Psoas muscle (tissue), 8 donors: ENCODE measurements at places on chromosomes 5 and 9. TPM values are rescaled to one million over a fixed set of nuclear protein-coding genes. Genes with fewer than 3 reads are reported as not detected.

Gene DMRT3
- not detected for total RNA-seq

Gene PCDHA6
- not detected for total RNA-seq

Gene TRPM3
- total RNA-seq: 0.16 TPM

DNA sequence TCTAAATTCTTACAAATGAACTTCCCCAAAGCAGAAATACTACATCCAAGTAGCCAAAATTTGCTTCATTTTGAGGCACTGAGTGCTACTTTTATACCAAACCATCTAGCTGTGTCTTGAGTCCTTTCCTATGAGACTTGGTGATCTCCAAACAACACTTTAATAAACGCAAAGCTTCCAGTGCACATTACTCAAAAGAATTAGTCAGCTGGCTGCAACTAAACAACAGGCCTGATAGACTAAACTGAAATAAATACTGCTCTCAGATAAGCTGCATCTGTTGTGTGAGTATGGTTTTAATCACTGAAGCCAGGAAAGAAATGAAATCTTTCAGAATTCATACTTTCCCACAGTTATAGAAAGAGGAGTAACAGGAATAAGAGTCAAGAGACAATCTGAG, 80.3 kb downstream of the VCAN start:
- no peaks in the 10 kb centered on the region for H3K36me3 ChIP-seq
- no peaks in the 10 kb centered on the region for H3K27me3 ChIP-seq
- no peak for DNase-seq
- no peaks in the 10 kb centered on the region for H3K4me1 ChIP-seq
- H3K4me3 ChIP-seq: no peak overlapping the region

- H3K4me1 ChIP-seq: no peaks in the 10 kb centered on the region
- no peak overlapping the region for H3K4me3 ChIP-seq
- H3K27me3 ChIP-seq: peaks cover 2% of the 10 kb centered on the region
- no peak for DNase-seq
- H3K27ac ChIP-seq: no peak overlapping the region
Measured at GRCh38 chr9:37374892-37375291, 47.6 kb upstream of the GRHPR start.

GRCh38 chr9:107907715-107908114, 418.1 kb upstream of the KLF4 start:
- H3K27me3 ChIP-seq: no peaks in the 10 kb centered on the region
- H3K27ac ChIP-seq: no peak overlapping the region
- no peak overlapping the region for H3K4me3 ChIP-seq
- no peak for DNase-seq

- H3K27me3 ChIP-seq: no peaks in the 10 kb centered on the region
- H3K36me3 ChIP-seq: no peaks in the 10 kb centered on the region
- no peak for DNase-seq
- no peak overlapping the region for H3K4me3 ChIP-seq
Measured at GRCh38 chr9:81964218-81965171, 21.2 kb downstream of the SPATA31D3 start.

- no peak overlapping the region for H3K4me3 ChIP-seq
- DNase-seq: no peak
- H3K27me3 ChIP-seq: no peaks in the 10 kb centered on the region
- no peaks in the 10 kb centered on the region for H3K36me3 ChIP-seq
Measured at GRCh38 chr9:70400107-70400892, 14.2 kb downstream of the KLF9 start.

DNA sequence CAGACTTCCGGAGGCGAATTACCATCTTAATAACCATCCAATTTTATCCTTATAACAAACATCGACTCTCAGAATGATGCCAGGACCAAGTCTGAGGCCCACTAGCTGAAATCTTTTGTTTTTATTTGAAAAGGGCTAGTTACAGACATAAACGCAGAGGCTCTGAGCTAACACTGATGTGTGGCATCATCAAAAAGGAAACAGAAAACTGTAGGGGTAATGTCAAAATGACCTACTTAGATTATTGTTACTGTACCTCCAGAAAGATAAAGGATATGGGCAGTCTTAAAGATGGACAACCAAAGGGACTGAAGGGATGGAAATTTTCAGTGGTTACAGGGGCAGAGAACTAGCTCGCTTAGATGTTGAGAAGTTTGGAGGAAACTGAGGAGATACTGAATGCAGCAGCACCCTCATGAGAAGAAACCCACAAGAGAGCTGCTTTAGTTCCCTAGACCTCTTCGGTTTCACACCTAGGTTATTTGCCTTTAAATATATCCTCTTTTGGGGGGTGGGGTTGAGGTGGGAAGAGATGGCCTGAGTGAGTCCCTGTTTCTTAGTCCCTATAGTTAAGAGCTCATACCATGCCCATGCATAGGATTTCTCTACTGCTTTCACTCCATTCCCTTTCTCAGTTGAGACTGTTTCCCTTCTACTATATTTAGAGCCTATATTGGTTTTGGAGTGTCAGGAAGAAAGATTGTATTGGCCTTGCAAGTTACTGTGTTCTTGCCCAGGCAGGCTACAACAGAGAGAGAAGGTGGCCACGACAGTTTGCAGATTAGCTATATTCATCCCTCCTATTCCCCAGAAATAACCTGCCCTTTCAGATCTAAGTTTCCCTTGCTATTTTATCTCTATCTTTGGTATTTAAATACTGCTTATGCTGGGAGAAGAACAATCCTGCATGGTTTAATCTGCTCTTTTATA, 320.4 kb upstream of the EFNA5 start:
- DNase-seq: no peak
- no peaks in the 10 kb centered on the region for H3K36me3 ChIP-seq
- H3K4me3 ChIP-seq: no peak overlapping the region
- H3K4me1 ChIP-seq: no peaks in the 10 kb centered on the region
- H3K27me3 ChIP-seq: no peaks in the 10 kb centered on the region

- no peak overlapping the region for H3K27ac ChIP-seq
- no peaks in the 10 kb centered on the region for H3K27me3 ChIP-seq
- peaks cover 39% of the 10 kb centered on the region for H3K4me1 ChIP-seq
- DNase-seq: no peak
- no peak overlapping the region for H3K4me3 ChIP-seq
- peaks cover 20% of the 10 kb centered on the region for H3K36me3 ChIP-seq
Measured at GRCh38 chr9:104895572-104895971, 32.4 kb downstream of the ABCA1 start.

DNA sequence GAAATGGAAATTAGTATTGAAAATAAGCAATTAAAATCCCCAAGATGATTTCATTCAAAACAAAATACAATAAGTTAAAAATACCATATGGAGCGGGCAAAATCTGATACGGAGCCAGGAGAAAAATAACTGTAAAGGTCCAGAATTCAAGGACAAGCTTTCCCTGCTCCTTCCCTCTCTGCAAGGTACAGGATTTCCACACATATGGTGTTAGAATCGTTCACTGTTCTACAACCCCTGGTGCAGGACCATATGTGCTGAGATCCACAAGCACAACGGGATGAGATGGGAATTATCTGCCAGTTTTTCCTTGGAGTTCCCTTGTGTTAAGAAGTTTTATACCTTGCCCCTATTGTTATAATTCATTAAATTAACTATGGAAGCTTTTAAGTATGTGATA, 94.7 kb upstream of the DMAC1 start:
- H3K4me1 ChIP-seq: no peaks in the 10 kb centered on the region
- DNase-seq: no peak
- no peak overlapping the region for H3K4me3 ChIP-seq
- no peak overlapping the region for H3K27ac ChIP-seq

- DNase-seq: no peak
- H3K27ac ChIP-seq: no peak overlapping the region
- no peak overlapping the region for H3K4me3 ChIP-seq
- H3K4me1 ChIP-seq: no peaks in the 10 kb centered on the region
Measured at GRCh38 chr5:111469903-111470302, 42.4 kb downstream of the STARD4 start.

- H3K4me3 ChIP-seq: no peak overlapping the region
- H3K27me3 ChIP-seq: no peaks in the 10 kb centered on the region
- peaks cover 58% of the 10 kb centered on the region for H3K4me1 ChIP-seq
- peak overlapping the region; percentile 55 for H3K27ac ChIP-seq
Measured at GRCh38 chr5:6458833-6459232, 10.2 kb downstream of the UBE2QL1 start.

DNA sequence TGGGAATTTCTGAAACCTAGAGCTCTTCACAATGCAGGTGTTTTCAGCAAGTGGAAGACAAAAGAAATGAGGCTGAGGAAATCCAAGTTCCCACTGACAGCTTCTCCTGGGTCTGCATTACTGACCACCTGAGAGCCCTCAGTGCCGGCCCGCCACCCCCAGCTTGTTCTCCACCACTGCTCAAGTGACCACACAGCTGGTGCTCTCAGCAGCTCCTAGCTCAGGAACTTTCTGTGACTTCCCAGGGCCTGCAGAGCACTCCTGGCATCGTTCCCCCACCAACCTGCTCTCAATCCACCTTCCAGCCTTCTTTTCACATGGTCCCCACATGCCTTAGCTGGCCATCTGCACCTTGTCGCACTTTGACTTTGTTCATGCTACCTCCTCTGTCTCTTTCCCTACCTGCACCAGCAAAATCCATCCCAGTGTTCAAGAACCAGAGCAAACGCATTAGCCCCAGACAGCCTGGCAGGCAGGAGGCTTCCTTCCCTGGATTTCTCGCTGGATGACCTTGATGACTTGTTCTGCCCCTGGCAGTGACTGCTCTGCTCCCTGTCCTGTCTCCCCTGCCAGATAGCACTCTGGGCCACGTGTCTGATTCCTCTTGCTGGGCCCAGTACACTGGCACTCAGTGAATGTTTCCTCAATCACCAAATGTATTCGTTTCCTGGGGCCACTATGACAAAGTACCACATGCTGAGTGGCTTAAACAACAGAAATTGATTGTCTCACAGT, 35.1 kb upstream of the NANS start:
- H3K36me3 ChIP-seq: no peaks in the 10 kb centered on the region
- no peaks in the 10 kb centered on the region for H3K27me3 ChIP-seq
- H3K4me3 ChIP-seq: no peak overlapping the region
- peak overlapping the region; percentile 47 for H3K27ac ChIP-seq

- peaks cover 21% of the 10 kb centered on the region for H3K4me1 ChIP-seq
- peak overlapping the region; percentile 82 for H3K27ac ChIP-seq
- peak overlapping the region; percentile 82 for H3K4me3 ChIP-seq
Measured at GRCh38 chr9:37801287-37801850, 772 bp downstream of the DCAF10 start.

GRCh38 chr5:134086943-134087305, 27.6 kb upstream of the TCF7 start:
- H3K27ac ChIP-seq: no peak overlapping the region
- no peaks in the 10 kb centered on the region for H3K27me3 ChIP-seq
- no peak overlapping the region for H3K4me3 ChIP-seq
- no peaks in the 10 kb centered on the region for H3K4me1 ChIP-seq
- H3K36me3 ChIP-seq: no peaks in the 10 kb centered on the region
